Activated CD8-positive, alpha-beta memory T cell treated with anti-CD3 and anti-CD28 coated beads for 1 hour (primary cell): ENCODE measurements at places on chromosomes 11 and 22.

GRCh38 chr11:86957976-86958646, 2.9 kb upstream of the FZD4 start:
- no peak for DNase-seq

DNA sequence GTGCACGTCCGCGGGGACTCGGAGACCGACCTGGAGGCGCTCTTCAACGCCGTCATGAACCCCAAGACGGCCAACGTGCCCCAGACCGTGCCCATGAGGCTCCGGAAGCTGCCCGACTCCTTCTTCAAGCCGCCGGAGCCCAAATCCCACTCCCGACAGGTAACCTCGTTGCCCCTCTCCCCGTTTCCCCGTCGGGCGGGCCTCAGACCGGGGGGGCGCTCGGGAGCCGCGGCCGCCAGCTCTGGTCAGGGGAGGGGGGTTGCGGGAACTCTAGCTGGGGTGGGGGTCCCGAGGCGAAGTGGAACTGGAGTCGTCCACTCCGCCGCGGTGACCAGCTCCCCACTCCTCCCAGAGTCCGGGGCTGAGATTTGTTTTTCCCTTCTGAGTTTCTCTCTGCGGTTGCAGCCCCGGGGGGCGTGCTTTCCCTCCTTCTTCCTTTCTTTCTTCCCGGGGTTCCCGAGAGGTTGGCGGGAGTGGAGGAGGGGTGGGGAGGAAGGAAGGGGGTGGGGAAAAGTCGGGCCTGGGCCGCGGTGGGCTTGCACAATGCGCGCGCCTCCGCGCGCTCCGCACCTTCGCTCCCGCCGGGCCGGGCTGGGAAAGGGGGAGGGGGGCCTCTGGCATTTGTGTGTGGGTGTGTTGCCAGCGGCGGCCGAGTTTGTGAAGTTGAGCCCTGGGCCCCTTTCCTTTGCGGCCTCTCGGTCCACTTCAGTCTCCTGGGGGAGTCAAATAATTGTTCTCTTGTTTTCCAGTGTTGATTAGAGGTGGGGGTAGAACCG, 952 bp downstream of the YAP1 start:
- DNase-seq: no peak

GRCh38 chr22:35921777-35922176, 106.8 kb downstream of the RBFOX2 start:
- DNase-seq: no peak

DNA sequence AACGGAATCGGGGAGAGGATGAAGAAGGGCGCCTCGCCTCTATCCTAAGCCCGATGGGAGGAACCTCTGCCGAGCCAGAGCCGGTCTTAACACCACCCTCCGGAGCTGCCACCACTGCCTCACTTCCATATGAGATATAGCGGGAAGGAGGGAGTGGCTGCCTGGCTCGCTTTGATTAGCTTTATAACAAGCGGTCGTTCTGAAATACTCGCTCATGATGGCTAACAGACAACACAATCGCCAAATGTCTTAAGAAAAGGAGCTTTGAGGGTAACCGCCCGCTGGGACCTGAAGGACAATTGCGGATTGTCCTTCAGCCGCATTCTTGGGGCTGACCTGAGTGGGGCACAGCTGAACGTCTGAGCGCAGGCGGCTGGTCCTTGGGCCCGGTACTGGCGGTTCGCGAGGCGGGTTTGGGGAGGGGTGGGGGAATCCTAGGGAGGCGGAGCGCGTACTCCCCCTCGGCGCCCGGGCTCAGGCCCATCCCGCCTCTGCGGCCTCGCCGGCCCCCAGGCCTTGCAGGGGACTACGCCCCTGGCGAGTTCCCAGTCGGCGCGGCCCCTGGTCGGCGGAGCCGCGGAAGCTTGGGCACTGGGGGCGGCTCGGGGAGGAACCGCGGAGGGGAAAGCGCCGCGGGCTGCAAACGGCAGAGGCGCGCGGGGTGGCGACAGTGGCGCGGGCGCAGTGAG, at the start of gene PLAAT5:
Gene PLAAT5 (minus strand): TSS at position 617 of the 689 bp plus-strand sequence. CDS start 133 bp downstream, at position 484.
- DNase-seq: no peak

DNA sequence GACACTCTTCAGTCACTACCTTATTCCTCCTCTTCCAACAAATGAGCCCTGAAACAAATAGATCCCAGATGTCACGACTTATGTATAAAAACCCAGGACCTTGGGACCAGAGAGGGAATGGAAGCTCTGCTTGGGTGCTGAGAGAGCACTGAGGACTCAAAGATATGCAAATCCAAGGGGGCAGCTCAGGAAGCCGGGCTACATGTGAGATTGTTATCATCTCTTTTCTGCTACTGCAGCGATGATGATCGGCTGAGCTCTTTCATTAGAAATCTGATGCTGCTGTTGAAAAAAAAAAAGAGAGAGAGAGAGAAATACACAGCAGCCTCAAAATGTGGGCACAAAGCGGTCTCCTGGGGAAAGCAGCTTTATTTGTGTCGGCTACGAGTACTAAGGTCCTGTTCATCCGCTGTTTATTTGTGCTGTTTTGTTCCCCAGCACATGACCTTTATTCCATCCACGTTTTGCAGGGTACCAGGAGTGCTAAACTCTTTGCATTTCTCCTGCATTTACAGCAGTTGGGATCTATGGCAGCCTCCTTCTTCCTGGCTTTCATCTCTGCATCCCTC, 120.2 kb downstream of the TRIM29 start:
- no peak for DNase-seq

GRCh38 chr11:59223611-59224010, 10.9 kb upstream of the MPEG1 start:
- no peak for DNase-seq

- no peak for DNase-seq
Observed at GRCh38 chr11:58927393-58928106, 11.7 kb upstream of the GLYATL1 start.

GRCh38 chr11:100827934-100828661, 141.0 kb downstream of the ARHGAP42 start:
- DNase-seq: no peak

DNA sequence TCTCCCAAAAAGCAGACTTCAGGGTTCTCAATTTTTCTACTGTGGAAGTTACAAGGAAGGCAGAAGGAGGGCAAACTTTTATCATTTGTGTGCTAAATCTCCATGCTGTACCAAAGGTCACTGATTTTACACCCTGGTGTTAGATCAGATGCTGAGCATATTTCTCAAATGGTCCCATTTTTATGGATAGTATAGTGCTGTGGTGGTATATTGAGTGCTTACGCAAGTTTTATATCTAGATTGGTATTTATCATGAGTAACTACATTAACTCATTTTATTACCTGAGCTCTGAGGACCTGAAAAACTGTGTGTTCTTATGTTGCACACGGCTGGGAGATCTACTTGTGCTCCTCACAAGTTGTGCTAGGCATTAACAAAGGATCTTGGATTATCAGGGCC, 75.1 kb downstream of the PRR5L start:
- no peak for DNase-seq

DNA sequence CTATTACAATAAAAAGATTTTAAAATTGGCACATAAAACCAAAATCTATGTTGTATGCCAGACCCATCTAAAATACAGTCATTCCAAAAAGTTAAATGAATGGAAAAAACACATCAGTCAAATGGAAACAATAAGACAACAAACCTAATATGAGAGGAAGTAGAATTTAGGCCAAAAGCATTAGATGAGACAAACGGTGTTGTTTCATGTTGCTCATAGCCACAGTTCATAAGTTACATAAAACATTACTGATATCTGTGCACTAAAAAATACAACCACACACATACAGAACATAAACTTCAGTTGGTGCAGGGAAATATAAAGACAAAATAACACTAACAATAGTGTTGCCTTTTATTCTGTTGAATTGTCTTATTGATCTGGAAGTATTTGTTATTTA, 661.9 kb downstream of the CNTN5 start:
- DNase-seq: no peak

DNA sequence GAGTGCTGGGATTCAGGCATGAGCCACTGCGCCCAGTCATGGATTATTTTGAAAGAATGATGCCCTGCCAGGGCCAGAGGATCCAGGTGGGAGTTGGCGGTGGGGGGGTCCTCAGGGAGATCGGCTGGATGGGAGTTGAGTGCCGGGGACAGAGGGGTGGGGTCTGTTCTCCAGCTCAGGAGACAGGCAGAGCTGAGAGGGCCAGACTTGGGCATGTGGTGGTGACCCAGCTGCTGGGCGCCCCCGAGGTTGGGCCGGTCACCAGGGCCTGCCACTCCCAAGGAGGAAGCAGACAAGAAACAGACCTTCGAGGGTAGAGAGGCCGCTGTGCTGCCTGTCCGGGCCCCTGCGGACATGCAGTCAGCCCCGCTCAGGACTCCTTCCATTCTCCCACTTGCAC, 11.8 kb upstream of the PRODH start:
- DNase-seq: no peak

- DNase-seq: no peak
Observed at GRCh38 chr11:118276422-118276821, 12.3 kb upstream of the MPZL2 start.

DNA sequence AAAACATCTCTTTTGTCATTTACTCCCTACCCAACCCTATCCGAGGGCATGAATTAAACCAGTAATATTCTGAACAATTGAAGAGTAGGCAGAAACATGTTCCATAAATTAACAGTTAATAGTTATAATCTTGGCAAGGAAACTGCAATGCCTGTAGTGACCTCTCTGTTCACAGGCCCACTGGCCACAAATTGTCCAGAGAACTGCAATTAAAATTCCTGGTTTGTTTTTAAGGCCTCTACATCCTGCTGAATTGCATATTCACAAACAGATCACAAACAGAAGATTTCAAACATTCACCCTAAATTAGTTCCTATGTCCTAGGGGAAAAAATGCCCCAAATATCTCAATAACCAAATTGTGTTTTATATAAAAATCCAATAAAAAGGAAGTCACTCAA, 143.2 kb upstream of the TRPC6 start:
- no peak for DNase-seq

DNA sequence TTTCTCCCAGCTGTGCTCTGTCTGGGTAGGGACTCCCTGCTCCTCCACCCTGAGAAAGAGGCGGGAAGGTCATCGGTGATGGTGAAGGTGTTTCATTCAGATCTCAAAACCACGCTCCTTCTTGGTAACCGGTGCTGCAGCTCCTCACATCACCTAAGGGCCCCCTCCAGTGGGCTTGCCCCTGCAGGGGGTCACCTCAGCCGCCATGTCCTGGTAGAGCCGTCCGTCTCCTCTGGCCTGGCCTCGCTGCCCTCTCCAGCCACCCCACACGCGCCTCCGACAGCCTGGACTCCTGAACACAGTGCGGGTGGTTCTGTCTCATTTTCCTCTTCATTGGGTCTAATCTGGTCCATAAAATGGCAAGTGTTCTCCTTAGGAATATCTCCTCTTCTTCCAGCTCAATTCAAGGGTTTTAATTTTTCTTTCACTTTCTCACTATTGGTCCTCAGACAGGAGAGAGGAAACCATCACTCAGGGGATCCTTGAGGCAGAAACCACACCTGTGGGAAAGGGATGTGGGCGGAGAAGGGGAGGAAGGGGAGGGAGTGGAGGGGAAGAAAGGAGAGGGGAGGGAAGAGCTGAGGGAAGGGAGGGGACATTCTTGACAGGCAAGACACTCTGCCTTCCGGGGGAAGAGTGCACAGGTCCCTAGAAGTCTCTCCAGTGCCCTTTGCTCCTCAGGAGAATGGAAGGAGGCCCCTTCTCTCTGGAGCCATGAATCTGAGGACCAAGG, 1338.4 kb downstream of the TBC1D22A start:
- DNase-seq: no peak

DNA sequence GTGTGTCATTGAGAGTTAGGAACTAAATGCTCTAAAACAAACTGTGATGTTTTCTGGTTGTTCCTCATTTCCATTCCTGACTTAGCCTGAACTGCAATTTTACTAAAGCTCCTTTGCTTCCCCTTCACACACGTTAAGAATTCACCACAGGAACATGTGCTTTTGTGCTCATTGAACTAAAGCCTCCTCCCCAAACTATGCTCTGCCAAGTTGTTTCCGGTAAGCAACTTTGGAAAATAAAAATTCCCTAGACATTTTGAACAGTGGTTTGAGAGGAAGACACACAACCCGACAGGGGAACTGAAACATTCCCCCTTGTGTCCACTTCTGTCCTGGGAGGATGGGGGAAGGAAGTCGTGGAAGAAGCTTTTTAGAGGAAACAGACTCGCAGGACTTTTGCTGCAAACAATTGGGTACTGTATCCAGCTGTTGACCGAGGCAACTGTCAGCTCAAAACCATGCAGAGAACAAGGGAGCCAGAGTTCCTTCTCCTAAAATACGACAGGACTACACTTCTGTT, 66.9 kb downstream of the GAB2 start:
- DNase-seq: no peak

- DNase-seq: no peak
Observed at GRCh38 chr11:125532668-125533067, 36.6 kb upstream of the FEZ1 start.

GRCh38 chr11:126485021-126485792, 129.7 kb downstream of the ST3GAL4 start:
- DNase-seq: no peak

DNA sequence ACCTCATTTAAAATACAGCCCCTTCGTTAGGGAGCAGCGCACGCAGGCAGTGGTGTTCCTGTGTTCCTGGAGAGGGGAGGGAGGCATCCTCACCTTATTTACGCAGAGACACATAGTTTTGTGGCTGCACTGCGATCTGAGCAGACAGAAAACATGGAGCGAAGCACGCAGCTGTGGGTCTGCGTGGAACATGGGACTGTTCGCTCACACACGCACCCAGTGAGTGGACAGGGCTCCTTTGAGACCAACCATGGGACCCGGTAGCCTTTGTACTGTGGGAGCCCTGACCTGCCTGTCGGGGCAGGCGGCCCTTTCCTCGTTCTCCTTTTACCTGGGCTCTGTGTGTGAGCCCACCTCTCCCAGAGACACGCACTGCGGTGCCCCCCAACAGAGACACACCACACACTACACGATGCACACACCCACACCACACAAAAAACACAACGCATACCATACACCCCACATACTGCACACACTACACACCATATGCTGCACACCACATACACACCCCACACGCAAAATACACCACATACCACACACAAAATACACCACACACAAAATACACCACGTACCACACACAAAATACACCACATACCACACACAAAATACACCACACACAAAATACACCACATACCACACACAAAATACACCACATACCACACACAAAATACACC, 1245.7 kb downstream of the BRD1 start:
- no peak for DNase-seq

DNA sequence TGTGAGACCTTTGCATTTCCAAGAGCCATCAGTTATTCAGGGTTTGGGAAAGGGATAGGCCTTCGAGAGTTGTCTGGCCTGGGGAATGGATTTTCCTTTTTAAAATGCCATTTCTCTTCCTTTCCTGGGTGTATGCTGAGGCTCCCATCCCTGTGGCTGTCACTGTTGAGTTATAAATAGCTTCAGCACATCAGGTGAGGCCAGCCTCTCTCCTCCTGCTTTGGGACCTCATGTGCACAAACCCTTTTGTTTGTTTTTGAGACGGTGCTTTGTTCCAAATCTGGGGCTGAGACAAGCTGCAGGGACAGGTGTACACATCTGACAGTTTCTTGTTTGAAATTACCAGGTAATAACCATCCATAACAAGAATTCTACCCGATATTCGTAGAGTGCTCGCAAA, 1.3 kb downstream of the TEF start:
- DNase-seq: no peak

- DNase-seq: no peak
Observed at GRCh38 chr22:26586556-26587325, 3.2 kb downstream of the TPST2 start.
